HCT116 (cell line): ENCODE measurements at places on chromosomes 5 and 9. TPM values are rescaled to one million over a fixed set of nuclear protein-coding genes. Genes with fewer than 3 reads are reported as not detected.

FLT4 gene
- total RNA-seq: 0.17 TPM

CEL gene
- 6.9 TPM for total RNA-seq

TMEM171 gene
- total RNA-seq: 5.4 TPM

ANKRD31 gene
- 0.30 TPM for total RNA-seq

ALDOB gene
- total RNA-seq: 1.2 TPM

ADAMTS19 gene
- total RNA-seq: not detected

FAM163B gene
- not detected for total RNA-seq

KCNN2 gene
- total RNA-seq: not detected
